ENCODE measurements at places on chromosomes 16 and 17.

- DNase-seq = no peak
Measured at GRCh38 chr17:39655105-39655504, 10.0 kb upstream of the TCAP start.

DNA sequence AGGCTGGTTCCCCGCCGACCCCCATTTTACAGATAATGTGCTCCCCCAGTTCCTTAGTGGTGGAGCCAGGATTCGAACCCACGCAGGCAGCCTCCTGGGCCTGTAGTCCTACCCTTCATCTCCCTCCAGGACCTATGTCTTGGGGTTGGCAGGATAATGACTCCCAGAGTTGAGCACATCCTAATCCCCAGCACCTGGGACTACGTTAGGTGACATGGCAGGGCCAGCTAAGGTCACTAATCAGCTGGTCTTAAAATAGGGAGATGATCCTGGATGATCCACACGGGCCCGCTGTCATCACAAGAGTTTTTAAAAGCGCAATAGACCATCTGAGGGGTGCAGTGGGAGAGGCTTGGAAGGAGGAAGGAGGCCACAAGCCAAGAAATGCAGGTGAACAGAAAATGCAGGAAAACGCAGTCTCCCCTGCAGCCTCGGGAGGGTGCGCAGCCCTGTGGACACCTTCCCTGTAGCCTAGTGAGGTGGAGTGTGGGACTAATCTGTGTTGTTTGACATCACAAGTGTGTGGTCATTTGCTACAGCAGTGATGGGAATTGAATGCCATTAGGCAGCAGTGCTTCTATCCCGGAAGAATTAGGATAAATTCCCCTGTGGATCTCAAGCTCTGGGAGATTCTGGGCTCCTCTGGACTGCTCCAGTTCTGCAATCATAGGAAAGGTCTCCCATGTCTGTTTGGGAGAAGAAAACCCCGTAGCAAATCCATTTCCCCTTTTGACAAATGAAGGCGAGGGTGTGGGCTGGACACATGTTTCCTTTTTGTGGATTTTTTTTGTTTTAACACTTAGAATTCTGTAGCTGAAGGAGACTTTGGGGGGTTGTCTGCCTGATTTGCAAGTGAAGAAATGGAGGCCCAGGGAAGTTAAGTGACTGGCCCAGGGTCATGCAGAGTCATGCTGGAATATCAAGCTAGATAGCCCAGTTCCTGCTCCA lies 297.7 kb downstream of the SEC14L1 start:
- DNase-seq = no peak

- DNase-seq = no peak
Measured at GRCh38 chr16:4647644-4647980, 23.0 kb downstream of the MGRN1 start.

DNA sequence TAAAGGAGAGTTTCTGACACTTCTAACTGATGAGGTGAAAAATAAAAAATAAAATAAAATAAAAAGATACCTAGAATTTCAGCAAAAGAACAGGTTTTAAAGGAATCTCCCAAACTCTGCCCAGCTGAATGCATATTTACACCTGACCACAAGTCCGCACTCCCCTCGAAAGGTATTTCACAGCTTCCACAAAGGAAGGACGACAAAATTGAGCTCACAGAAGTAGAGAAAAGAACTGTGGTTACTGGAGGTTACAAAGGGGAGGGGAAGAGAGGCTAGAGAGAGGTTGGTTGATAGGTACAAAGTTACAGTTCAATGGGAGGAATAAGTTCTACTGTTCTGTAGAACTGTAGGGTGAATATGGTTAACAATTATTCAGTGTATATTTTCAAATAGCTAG lies 5.0 kb downstream of the LITAF start:
- no peak for DNase-seq

GRCh38 chr17:62193249-62193648 lies 128.2 kb upstream of the MED13 start:
- DNase-seq = no peak

DNA sequence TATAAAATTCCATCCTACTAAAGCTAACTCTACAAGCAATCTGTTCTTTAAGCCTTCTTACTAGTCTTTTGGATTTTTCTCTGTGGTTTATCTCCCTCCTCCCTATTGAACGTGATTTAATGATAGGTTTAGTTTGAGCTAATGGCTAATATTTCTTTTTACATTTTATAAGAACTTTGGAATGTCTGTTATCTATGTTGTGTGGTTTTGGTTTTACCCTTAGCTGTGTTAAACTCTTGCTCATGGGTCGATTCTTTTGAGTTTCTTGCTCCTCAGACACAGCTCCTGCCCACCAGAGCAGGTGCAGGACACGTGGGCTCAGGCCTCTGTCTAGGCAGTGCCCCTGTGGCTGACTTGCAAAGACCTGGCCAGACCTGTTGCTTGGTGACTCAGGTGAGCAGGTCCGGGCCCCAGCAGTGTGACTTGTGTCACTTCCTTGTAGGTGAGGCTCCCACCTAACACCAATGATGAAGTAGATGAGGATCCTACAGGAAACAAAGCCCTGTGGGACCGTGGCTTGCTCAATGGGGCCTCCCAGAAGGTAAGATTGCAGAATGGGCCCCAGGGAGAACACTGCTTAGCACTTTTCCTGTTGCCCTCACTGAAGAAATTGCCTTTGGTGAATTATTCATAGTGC lies 45.1 kb downstream of the SF3B3 start:
- DNase-seq = no peak

DNA sequence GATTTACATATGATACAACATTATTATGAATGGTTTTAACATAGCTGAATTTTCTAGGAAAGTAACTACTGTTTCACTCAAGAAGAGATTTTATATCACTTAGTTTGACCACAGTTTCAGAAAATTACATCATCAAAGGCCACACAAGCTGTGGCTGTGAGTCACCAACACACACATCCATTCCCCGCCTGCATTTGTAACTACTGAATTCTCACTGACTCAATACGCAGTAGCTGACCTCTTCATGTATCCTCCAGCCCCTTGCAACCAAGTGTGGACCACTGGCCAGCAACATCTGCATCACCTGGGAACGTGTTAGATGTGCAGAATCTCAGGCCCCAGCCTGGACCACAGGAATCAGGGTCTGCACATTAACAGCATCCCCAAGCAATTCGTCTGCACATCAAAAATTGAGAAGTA lies 197.6 kb downstream of the XYLT1 start:
- no peak for DNase-seq

All from NCI-H1092 (cell line).